ENCODE measurements at places on chromosomes 16 and 17. TPM values are rescaled to one million over a fixed set of nuclear protein-coding genes. Genes with fewer than 3 reads are reported as not detected.

The CXCL16 gene
- total RNA-seq: 0.24 TPM

The BRICD5 gene
- 1.2 TPM for total RNA-seq

The TBC1D26 gene
- 0.24 TPM for total RNA-seq

The FCSK gene
- total RNA-seq: 8.5 TPM

The NPIPA3 gene
- 0.52 TPM for total RNA-seq

The HOXB1 gene
- total RNA-seq: not detected

The SEZ6L2 gene
- total RNA-seq: 39.8 TPM

The SLFN12L gene
- not detected for total RNA-seq

The OTOA gene
- total RNA-seq: not detected

The C16orf46 gene
- total RNA-seq: 0.13 TPM

The MRPL12 gene
- 46.4 TPM for total RNA-seq

The SECTM1 gene
- total RNA-seq: 4.9 TPM

The ZSCAN10 gene
- total RNA-seq: not detected

The KIAA0753 gene
- 9.3 TPM for total RNA-seq

The ATP1B2 gene
- total RNA-seq: not detected

The MSLN gene
- total RNA-seq: not detected

The WSCD1 gene
- total RNA-seq: 2.2 TPM

The SYNGR2 gene
- total RNA-seq: 21.3 TPM

The TMED6 gene
- not detected for total RNA-seq

The SLC7A6 gene
- total RNA-seq: 25.3 TPM

The PLA2G15 gene
- total RNA-seq: 21.7 TPM

The SLC26A11 gene
- 9.2 TPM for total RNA-seq

The SKAP1 gene
- total RNA-seq: not detected

The NOS2 gene
- not detected for total RNA-seq

The ACE gene
- total RNA-seq: 7.0 TPM

The STAC2 gene
- not detected for total RNA-seq

The SALL1 gene
- total RNA-seq: 0.39 TPM

The RAB34 gene
- total RNA-seq: 348 TPM

The YPEL3 gene
- total RNA-seq: 15.8 TPM

The GDE1 gene
- 58.6 TPM for total RNA-seq

The HBQ1 gene
- not detected for total RNA-seq

The CACNG4 gene
- 0.26 TPM for total RNA-seq

The C1QTNF1 gene
- total RNA-seq: 47.1 TPM

The KRTAP9-3 gene
- total RNA-seq: not detected

The SLC13A5 gene
- total RNA-seq: 1.7 TPM

The SSTR5 gene
- total RNA-seq: 0.32 TPM

The ATP6V0A1 gene
- total RNA-seq: 37.4 TPM

The SULT1A4 gene
- total RNA-seq: 2.4 TPM

The MYH1 gene
- total RNA-seq: not detected

The PRKCB gene
- total RNA-seq: not detected

The SLC4A1 gene
- total RNA-seq: not detected

The CDRT15 gene
- total RNA-seq: not detected

The ABCA3 gene
- 0.13 TPM for total RNA-seq

The PPY gene
- total RNA-seq: not detected

The KCNH4 gene
- not detected for total RNA-seq

The CD300LB gene
- not detected for total RNA-seq

The TAC4 gene
- total RNA-seq: not detected

The KRTAP3-3 gene
- total RNA-seq: not detected

The CCDC78 gene
- total RNA-seq: not detected

The NPIPB9 gene
- 0.24 TPM for total RNA-seq

The LGALS3BP gene
- total RNA-seq: 342 TPM

The CCL7 gene
- total RNA-seq: 2.4 TPM

The NPIPB6 gene
- not detected for total RNA-seq

The PYDC1 gene
- total RNA-seq: not detected

The PRCD gene
- 14.2 TPM for total RNA-seq

The NPIPA2 gene
- total RNA-seq: not detected

The HYDIN gene
- total RNA-seq: 0.26 TPM

The RAB26 gene
- total RNA-seq: 0.91 TPM

All from epithelial cell of alveolus of lung (primary cell).